NT2/D1 (cell line): ENCODE measurements at places on chromosomes 3 and 15.

DNA sequence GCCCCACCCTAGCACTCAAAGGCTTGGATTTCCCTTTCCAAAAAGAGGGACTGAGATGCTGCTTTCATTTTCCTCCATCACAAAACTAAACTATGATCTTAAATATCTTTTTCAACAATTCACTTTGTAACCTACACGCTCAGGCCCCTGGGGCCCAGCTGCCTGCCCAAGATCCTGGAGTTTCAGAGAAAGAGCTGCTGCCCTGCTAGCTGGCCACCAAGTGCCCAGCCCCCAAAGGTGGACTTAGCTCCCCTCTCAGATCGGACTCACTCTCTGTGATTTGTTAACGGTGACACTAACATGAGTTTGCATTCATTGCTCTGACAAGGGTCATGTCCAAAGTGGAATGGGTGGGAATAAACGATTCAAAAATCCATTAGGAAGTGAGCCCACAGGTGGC, 119.6 kb upstream of the SMAD3 start:
- DNase-seq, result no peak

GRCh38 chr15:66226736-66227135, 26.8 kb downstream of the MEGF11 start:
- no peak for DNase-seq

GRCh38 chr3:72938471-72939265, 50.8 kb downstream of the GXYLT2 start:
- no peak for DNase-seq

DNA sequence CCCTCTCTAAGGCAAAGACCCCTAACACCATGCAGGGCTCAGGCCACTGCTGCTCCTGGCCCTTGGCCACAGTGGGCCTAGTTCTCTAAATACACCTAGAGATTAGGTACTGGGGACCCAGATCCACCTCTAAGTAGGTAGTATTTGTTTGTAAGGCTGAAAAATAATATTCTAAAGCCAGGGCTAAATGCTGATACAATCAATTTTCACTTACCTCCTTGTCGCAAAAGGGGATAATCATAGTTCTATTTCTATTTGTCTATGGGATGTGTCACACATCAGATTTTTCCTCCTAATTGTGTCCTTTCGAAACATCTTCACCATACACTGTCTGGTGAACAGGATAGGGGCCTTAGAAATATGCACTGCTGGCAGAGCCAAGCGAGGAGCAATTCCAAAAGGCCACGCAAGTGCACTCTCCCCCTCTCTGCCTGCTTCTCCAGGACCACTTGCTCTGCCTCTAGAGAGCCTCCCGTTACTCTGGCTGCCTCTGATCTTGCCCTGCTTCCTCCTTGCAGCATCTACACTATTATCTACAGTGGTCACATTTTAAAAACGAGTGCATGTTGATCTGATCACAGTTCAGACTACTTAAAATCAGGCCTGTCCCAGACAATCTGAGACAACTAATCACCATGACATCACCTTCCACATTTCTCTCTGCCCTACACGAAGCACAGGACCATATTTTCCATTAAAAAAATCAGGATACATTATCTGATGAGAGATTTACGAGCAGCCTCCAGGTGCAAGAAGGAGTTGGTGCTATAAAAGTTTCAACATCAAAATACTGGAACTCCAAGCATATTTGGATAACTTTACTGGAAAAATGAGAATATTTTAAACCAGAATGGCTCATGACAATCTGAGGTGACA, 115.4 kb downstream of the MYLK start:
- DNase-seq, result no peak

DNA sequence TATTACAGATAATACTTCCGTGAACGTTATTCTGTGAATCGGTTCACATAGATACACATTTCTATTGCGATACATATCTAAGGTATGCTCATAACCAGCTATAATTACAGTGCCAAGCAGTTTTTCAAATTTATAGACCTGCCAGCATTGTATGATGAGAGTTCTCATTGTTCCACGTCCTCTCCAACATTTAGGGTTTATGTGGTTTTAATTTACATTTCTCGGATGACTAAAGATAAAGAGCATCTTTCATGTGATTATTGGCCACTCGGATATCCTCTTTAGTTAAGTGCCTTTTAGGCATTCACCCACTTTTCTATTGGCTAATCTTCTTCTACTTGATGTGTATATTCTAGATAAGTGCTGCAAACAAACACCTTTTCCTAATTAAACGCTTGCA, 134.7 kb upstream of the CCDC54 start:
- no peak for DNase-seq

DNA sequence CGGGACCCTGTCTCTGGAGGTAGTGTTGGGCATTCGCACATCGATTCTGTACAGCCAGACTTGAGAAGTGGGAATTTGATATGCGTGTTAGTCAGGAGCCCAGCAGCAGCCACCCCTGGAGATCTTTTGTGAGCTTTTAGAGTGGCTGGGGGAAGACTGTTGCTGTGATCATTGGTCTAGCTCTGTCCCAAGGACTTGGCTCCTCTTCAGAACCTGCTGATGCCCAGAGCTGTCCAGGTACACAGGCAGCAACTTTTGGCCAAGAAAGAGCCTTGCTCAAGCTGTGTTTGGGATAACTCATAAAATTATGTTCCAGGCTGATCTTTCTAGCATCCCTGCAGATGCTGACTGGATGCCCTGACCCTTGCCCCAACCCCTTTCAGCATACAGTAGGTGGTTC, 29.3 kb downstream of the LIMD1 start:
- DNase-seq, result no peak

DNA sequence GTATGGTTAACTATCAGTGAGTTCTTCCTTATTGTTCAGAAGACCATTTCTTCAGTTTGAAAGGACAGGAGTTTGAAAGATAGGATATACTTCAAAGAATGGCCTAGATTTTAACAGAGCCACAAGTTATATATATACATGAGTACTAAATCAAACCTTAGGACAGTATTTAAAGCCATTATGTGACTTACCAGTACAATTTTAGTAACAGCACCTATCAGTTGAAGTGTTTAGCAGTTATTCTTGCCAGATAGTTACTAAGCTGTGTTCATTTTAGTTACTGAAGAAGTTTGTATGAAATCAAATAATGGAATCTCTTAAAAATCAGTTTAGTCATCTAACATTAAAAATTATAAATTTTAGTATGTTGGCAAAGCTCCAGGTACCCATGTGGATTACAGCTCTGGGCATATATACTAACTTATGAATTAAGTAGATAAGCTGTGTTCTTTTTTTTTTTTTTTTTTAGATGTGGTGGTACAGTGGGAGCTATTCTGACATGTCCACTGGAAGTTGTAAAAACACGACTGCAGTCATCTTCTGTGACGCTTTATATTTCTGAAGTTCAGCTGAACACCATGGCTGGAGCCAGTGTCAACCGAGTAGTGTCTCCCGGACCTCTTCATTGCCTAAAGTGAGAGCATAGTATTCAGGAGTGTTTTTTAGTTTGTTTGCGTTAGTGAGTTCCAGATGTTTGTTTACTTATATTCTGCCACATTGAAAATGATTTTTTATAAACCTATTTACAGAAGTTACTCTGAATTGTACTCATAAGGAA, 14.6 kb downstream of the SLC25A36 start:
- no peak for DNase-seq

DNA sequence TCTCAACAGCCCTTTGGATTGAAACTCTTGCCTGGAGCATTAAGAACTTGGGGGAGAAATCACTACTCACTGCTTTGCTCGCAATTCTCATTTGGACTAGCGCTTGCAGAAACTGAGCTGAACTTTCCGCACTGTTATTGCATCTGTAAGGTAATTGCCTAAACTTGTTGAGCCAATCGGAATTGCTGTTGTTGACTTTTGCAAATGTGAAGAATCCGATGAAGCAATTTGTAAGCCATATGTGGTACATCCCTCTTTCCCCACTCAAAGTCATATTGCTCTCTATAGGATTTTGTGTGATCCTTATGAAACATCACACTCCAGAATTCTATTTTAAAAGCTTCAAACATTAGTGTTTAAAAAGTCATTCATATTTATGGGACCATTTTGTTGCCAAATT, 191.7 kb upstream of the GBE1 start:
- no peak for DNase-seq

- no peak for DNase-seq
These were observed at the start of gene GCNT3 for GRCh38 chr15:59611276-59612260. GCNT3 (plus strand) TSS chr15:59611783; CDS start chr15:59618239, 6,456 bp downstream.

GRCh38 chr15:84812842-84813241, 4.3 kb upstream of the ALPK3 start:
- DNase-seq, result no peak

GRCh38 chr3:106206146-106206545, 337.3 kb upstream of the CBLB start:
- DNase-seq, result no peak

- no peak for DNase-seq
These were observed 107.0 kb upstream of the RPL32 start for GRCh38 chr3:12948371-12948770.

GRCh38 chr3:140553591-140553990, 124.3 kb upstream of the TRIM42 start:
- no peak for DNase-seq

GRCh38 chr3:86771741-86772512, 219.0 kb downstream of the VGLL3 start:
- DNase-seq, result no peak

DNA sequence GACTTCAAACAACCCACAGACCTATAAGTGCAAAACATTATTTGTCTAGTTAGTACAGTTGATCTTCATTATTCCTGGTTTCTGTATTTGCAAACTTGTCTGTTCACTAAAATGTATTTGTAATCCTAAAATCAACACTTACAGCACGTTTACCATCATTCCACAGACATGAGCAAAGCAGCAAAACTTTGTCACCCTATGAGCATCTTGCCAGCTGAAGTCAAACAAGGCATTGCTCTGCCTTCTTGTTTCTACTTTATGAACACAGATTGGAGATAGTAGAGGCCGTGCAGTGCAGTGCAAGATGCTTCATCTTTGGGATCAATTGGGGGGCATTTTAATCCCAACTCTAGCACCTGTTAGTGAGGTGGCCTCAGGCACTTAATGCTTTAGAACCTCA, 202.1 kb downstream of the NLGN1 start:
- DNase-seq, result no peak

DNA sequence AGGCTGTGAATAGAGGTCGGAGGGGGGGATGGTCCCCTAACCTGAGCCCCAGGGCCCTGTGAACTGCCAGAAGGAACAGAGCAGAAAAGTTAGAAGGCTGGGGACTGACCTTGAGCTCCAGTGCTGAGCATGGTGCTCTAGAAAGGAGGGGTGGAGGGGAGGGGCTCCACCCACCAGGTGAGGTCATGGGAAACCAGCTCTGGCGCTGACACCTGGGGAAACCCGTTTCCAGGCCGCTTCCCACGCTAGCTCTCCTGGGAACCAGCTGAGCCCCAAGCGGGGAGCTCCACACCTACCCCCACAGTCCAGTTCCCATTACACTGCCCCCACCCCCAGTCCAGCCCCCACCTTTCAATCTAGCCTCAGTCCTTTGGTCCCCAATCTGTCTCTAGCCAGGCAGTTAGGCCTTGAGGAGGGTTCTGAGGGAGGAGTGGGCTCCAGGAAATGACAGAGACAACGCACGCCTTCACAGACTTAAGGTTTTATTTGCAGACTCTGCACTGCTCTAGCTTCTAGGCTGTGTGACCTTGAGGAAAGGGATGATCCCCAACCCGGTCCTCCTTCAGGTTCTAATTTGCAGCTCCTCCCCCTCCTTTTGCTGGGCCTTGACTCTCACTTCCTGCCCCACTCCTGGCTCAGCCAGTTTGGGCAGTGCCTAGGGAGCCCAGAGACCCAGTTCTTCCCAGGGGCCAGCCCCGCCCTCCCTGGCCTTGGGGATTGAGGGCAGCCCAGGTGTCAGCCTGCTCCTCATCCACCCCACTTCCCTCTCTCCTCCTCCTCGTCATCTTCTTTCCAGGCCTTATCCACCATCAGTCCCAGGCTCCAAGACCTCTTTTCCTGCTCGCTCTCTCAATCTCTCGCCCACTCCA, 2.1 kb downstream of the RHOV start:
- no peak for DNase-seq

- DNase-seq, result no peak
These were observed 462.8 kb upstream of the MDFIC2 start for GRCh38 chr3:70775257-70775656.

- DNase-seq, result no peak
These were observed 22.8 kb downstream of the C2CD4A start for GRCh38 chr15:62089616-62090015.

- no peak for DNase-seq
These were observed 61.6 kb downstream of the ULK4 start for GRCh38 chr3:41900265-41900664.

GRCh38 chr3:159872374-159873109, 116.1 kb upstream of the IL12A start:
- DNase-seq, result no peak

DNA sequence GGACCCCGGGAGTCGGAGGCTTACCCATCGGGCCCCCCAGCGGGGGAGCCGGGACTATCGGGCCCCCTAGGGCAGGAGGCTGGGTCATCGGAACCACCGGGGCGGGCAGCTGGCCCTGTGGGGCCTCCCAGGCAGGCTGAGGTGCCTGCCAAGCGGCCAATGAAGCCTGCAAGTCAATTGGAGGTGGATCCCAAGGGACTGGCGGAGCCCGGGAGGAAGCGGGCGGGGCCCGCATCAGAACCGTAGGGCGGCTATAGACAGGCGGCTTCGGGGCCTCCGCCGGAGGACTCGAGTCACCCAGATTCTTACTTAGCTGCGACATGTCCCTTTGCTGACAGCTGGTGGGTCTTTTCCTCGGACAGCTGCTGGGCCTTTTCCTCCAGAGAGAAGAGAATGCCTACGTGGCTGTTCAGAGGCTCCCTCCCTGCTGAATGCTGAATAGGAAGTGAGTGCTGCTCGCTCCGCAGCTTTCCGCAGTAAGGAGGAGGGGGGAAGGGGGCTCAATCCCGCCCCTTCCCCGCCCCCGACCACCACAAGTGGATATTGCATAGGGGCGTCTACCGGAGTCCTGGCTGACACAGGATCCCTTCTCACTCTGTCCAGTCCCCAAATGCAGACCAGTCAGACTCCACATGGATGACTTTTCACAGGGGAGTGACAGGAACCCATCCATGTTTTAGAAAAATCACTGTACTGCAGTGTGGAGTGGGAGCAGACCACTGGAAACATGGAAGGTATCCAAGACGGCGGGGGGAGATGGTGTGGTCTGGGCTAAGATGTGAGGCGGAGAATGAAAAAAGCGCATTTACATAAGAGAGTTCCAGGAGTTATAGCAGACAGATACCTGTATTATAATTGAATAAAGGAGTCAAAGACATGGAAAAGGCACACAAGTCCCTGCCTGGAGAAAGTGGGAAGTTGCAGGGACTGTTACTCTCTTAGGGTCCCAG, at the start of gene MAGEL2:
Gene MAGEL2 (minus strand): TSS at position 447 of the 950 bp plus-strand sequence. CDS start 125 bp downstream, at position 322.
- no peak for DNase-seq

- peak; percentile 86 for DNase-seq
These were observed at the start of gene DENND6A for GRCh38 chr3:57692396-57693147. DENND6A (minus strand) TSS chr3:57693077; CDS start chr3:57693018, 59 bp downstream.
